ENCODE measurements at places on chromosomes 3 and 15. TPM values are rescaled to one million over a fixed set of nuclear protein-coding genes. Genes with fewer than 3 reads are reported as not detected.

Gene FANCD2OS
- not detected for total RNA-seq

GRCh38 chr3:16447135-16447534, 66.4 kb downstream of the RFTN1 start:
- H3K27me3 ChIP-seq = no peaks in the 10 kb centered on the region
- H3K4me1 ChIP-seq = peaks cover 16% of the 10 kb centered on the region
- DNase-seq = no peak
- no peak overlapping the region for H3K27ac ChIP-seq
- H3K4me3 ChIP-seq = no peak overlapping the region

Gene CHRNA3
- not detected for total RNA-seq

- no peaks in the 10 kb centered on the region for H3K4me1 ChIP-seq
- H3K27me3 ChIP-seq = no peaks in the 10 kb centered on the region
- no peak for DNase-seq
- H3K27ac ChIP-seq = no peak overlapping the region
These were observed 64.5 kb downstream of the ALCAM start for GRCh38 chr3:105431200-105431599.

DNA sequence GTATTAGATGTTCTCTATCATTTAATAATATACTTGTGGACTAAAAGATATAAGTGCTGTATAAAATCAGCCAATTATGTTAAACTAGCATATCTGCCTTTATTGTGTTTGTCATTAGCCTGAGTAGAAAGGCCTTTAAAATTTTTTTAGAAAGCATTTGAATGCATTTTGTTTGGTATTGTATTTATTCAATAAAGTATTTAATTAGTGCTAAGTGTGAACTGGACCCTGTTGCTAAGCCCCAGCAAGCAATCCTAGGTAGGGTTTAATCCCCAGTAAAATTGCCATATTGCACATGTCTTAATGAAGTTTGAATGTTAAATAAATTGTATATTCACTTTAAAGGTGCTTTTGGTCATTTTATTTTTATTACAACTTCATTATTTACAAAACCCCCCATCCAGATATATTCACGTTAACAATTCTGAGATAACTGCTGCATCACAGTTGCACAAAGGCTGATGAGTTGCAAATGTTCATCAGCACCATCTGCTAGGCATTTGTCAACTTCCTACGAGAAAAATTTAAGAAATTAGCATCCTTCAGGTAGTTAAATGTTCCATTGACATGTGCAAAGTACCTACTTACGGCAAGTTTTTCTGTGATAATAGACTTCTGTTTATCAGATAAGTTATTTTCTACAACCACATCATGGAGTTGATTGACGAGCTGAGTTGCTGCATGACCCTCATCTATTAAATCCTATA, 6.3 kb downstream of the EIF4A2 start:
- no peaks in the 10 kb centered on the region for H3K27me3 ChIP-seq
- H3K36me3 ChIP-seq = peaks cover 81% of the 10 kb centered on the region
- peaks cover 39% of the 10 kb centered on the region for H3K4me1 ChIP-seq
- no peak overlapping the region for H3K4me3 ChIP-seq

DNA sequence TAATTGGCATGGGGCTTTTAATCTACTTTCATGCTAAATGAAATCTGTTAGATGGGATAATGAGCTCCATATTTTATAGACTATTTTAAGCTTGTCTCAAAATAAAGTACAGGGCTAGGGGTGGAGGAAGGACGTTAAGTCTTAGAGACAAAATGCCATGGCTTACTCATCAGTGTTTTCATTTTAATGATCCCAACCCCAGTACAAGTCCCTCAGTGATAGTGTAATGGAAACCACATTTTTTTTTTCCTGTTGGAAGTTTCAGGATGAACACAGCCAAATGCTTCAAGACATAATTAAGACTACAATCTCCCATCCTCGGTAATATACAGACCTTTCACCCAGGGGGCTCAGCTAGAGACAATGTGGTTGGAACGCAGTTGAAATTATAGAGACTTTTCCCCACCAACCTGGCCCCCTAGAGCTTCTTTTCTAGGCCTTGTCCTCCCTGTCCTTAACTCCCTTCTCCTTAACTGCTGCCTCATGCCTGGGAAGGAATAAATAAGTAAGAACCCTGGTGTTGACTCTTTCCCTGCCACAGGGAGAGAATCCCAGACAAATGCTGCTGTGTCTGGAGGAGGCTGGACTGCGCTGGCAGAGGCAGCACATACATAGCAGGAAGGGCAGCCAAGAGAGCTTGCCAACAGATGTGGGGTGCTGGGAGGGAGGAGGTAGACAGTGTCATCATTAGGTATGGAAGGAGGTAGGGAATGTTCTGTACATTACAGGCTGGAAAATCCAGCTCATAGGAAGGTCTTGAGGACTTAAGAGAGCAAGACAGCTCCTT, 115.4 kb upstream of the ROPN1 start:
- no peak for DNase-seq
- H3K4me3 ChIP-seq = no peak overlapping the region
- H3K27me3 ChIP-seq = no peaks in the 10 kb centered on the region
- H3K4me1 ChIP-seq = peaks cover 17% of the 10 kb centered on the region
- peak overlapping the region; percentile 48 for H3K27ac ChIP-seq
- no peaks in the 10 kb centered on the region for H3K36me3 ChIP-seq

Gene ITPKA
- total RNA-seq = 0.30 TPM

GRCh38 chr15:29668120-29668602, 154.1 kb downstream of the TJP1 start:
- H3K36me3 ChIP-seq = no peaks in the 10 kb centered on the region
- no peak overlapping the region for H3K4me3 ChIP-seq

GRCh38 chr3:72187131-72187530, 402.2 kb upstream of the PROK2 start:
- peaks cover 5% of the 10 kb centered on the region for H3K4me1 ChIP-seq
- H3K27me3 ChIP-seq = no peaks in the 10 kb centered on the region

- no peak overlapping the region for H3K4me3 ChIP-seq
- no peak for DNase-seq
- H3K27me3 ChIP-seq = peaks cover 5% of the 10 kb centered on the region
- H3K27ac ChIP-seq = peak overlapping the region; percentile 2
- H3K36me3 ChIP-seq = peaks cover 20% of the 10 kb centered on the region
These were observed 5.4 kb downstream of the ANPEP start for GRCh38 chr15:89809093-89809786.

DNA sequence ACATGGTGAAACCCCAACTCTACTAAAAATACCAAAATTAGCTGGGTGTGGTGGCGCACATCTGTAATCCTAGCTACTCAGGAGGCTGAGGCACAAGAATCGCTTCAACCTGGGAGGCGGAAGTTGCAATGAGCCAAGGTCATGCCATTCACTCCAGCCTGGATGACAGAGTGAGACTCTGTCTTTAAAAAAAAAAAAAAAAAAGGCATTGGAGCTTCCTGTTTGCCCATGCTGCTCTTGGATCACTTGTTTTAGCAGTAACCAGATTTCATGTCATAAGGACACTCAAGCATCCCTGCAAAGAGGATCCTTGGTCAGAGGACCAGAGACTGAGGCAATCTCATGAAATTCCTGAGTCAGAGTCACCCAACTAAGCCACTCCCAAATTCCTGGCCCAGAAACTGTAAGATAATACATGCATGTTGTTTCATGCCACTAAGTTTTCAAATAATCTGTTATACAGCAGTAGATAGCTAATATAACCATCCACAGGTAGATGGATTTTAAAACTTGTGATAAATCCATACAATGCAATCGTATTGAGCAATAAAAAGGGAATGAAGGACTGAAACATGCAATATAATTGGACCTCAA, 82.0 kb upstream of the XXYLT1 start:
- H3K27ac ChIP-seq = no peak overlapping the region
- no peak overlapping the region for H3K4me3 ChIP-seq
- no peak for DNase-seq
- peaks cover 14% of the 10 kb centered on the region for H3K36me3 ChIP-seq

Gene RBPMS2
- 0.83 TPM for total RNA-seq

Gene RLBP1
- not detected for total RNA-seq

- no peaks in the 10 kb centered on the region for H3K36me3 ChIP-seq
- DNase-seq = no peak
- H3K27me3 ChIP-seq = no peaks in the 10 kb centered on the region
These were observed 106.4 kb upstream of the PFN2 start for GRCh38 chr3:150077107-150077506.

- H3K4me1 ChIP-seq = peaks cover 7% of the 10 kb centered on the region
- H3K4me3 ChIP-seq = no peak overlapping the region
- H3K27ac ChIP-seq = no peak overlapping the region
- no peak for DNase-seq
These were observed 222.4 kb upstream of the LRIG1 start for GRCh38 chr3:66723231-66723630.

DNA sequence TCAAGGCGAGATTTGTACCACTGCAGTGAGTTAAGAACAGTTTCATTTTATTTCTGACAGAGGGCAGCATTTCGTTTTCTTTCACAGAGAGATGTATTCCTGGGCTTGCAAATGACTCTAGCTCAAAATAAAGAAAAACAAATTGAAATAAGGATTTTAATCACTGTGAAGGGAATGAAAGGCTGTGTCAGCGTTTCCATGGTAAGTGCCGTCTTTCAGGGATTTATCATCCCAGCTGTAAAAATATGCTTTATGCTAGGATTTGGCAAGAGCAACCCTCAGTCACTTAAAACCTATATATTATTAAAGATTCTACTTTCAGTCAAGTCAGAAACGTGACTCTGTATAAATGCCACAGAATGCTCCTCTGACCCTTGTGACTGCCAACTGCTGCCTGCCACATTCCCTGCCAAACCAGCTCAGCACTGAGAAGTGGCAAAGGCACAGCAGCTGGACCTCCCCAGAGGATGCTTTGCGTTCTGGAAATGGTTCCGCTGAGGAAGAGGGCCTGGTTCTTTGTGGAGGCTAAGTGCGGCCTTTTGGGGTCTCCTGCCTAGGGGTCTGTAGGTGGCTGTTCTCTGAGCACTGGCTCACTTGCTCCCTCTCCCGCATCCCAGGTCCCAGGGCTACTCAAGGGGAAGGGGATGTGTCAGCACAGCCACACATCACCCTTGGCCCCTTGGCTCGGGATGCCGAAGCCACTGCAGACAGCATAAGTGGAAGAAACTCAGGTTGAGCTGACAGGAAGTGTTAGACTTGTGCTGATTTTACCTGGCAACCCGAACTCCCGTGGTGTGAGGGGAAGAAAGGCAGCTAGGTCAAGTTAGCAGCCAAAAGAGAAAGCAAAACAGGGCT, 56.6 kb upstream of the POMGNT2 start:
- H3K36me3 ChIP-seq = no peaks in the 10 kb centered on the region
- no peak overlapping the region for H3K4me3 ChIP-seq
- no peak overlapping the region for H3K27ac ChIP-seq
- no peak for DNase-seq

- H3K27me3 ChIP-seq = no peaks in the 10 kb centered on the region
- no peaks in the 10 kb centered on the region for H3K36me3 ChIP-seq
- DNase-seq = no peak
- H3K4me3 ChIP-seq = no peak overlapping the region
These were observed 13.6 kb downstream of the IGDCC4 start for GRCh38 chr15:65409036-65409631.

DNA sequence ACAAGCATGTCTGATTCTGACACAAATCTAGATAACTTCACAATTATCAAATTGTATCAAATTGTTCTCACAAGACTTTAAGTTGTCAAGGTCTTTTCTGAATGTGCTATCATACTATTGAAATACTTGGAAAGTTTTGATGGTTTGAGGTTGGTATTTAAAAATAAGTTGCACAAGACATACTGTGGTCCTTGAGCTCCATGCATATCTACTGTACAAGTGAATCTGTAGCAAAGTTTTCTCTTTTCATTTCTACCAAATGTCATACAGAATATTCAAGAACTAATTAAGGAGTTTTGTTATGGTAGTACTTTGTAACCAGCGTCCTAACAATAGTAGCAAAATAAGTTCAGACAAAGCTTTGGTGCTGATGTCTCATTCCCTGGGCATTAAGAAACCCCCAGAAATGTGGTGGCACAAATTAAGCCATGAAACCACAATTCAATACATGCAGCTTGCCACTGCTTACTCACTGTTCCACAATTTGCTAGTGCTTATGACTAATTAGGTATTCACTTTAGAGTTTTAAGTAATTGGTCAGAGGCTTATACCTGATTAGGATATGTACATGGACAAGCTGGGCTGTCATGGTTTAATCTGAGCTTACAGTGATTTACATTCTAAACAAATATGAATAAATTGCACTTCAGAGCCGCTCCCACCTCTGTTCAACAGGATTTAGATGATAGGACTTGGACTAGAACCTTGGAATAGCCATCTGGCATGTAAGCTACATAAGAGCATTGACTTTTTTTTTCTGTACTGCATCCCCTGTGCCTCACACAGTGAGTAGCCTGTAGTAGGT, 8.8 kb downstream of the TBC1D23 start:
- no peak overlapping the region for H3K4me3 ChIP-seq
- H3K27me3 ChIP-seq = no peaks in the 10 kb centered on the region
- peaks cover 27% of the 10 kb centered on the region for H3K4me1 ChIP-seq
- H3K36me3 ChIP-seq = no peaks in the 10 kb centered on the region

DNA sequence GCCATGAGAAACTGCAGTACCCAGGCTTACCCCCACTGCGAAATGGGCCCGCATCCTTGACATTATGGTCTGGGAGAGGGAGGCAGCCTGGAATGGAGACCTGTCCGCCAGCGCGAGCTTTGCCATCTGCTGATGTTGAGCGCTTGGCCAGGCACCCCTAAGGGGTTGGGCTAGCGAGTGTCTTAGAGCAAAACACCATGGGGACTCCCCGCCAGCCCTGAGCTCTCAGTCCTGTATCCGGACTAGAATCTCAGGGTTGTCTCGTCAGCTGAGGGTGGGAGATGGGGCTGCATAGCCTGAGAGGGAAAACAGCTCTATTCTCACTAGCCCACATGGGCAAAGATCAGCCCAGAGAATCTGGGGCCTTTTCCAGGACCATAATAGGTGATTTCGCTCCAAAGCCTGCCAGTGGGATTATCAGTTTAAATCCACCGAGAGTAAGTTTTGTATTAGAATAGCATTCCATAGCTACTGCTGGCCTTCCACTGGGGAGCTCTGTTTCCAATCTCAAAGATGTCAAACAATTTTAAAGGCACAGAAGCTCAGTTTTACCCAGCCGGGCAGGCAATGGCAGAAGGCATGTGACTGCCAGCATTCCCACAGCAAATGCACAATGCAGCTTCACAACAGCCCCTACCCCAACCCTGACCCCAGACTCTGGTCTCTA, 167.5 kb upstream of the TPM1 start:
- H3K27me3 ChIP-seq = no peaks in the 10 kb centered on the region
- peaks cover 4% of the 10 kb centered on the region for H3K4me1 ChIP-seq
- no peak for DNase-seq
- H3K27ac ChIP-seq = no peak overlapping the region

GRCh38 chr15:40487816-40488682, 17.3 kb downstream of the CHST14 start:
- H3K27ac ChIP-seq = no peak overlapping the region
- DNase-seq = no peak
- no peaks in the 10 kb centered on the region for H3K36me3 ChIP-seq
- H3K4me3 ChIP-seq = no peak overlapping the region

Gene CACNA2D3
- total RNA-seq = 2.8 TPM

GRCh38 chr3:107947203-107947602, 143.6 kb downstream of the CD47 start:
- H3K27ac ChIP-seq = no peak overlapping the region
- no peaks in the 10 kb centered on the region for H3K36me3 ChIP-seq
- no peak for DNase-seq
- H3K27me3 ChIP-seq = no peaks in the 10 kb centered on the region
- H3K4me1 ChIP-seq = peaks cover 9% of the 10 kb centered on the region

- H3K4me3 ChIP-seq = no peak overlapping the region
- no peak for DNase-seq
- peak overlapping the region; percentile 85 for H3K27ac ChIP-seq
- no peaks in the 10 kb centered on the region for H3K36me3 ChIP-seq
- no peaks in the 10 kb centered on the region for H3K27me3 ChIP-seq
These were observed 16.3 kb downstream of the RTP1 start for GRCh38 chr3:187213616-187214015.

Measured in suprapubic skin (tissue), 4 donors.